ENCODE measurements at places on chromosomes 4 and X.
A peak's percentile ranks its signal among the peaks of the same experiment; 100 is the strongest.

DNA sequence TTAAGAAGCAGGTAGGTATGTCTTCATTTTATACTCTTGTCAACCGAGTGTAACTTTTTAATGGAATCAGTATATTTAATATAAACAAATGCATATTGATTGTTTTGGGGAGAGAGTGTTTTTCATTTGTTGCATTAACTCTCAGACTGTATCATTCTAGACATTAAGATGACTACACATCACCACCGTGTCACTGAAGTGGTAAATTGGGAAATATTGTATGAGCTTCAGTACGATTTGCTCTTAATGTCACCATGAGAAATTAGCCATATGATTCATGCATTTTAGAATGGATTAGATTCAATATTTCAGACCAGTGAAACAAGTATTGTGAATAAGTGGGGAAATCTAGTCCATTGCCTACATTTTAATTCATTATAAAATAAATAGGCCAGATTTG is 9.7 kb upstream of the MFAP3L start:
- DNase-seq: no peak

DNA sequence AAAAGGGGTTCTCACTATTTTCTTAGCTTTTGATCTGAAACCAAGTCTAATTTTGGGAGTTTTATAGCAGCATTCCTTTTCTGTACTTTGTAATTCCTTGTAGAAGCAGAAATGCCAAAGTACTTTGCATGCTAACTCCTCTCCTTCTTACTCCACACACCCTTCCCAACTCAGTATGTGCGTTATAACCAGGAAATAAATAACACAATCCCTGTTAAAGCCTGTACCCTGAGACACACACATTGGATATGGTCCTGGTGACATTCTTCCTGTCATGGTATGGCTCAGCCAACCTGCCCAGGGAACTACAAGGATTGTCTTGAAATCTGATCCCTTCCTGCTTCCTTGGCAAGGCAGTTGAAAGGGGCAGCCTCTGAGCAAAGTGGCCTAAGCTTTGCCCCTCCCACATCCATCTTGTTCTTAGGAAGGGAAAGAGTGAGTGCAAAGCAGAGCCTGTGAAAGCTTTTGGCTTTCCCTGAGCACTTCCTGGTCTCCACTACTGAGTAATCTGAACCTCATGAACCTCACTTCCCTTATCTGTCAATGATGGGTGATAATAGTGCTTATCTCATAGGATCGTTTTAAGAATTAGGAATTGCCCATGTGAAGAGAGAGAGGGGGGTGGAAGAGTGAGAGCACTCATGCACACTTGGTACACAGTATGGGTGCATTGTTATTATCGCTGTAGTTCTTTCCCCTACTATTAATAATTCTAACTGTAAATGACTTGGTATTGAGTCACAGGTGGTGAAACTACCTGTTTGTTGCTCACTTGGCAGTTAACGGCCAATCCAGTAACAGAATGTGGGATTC is 109.3 kb downstream of the AFF2 start:
- DNase-seq: peak; percentile 29

DNA sequence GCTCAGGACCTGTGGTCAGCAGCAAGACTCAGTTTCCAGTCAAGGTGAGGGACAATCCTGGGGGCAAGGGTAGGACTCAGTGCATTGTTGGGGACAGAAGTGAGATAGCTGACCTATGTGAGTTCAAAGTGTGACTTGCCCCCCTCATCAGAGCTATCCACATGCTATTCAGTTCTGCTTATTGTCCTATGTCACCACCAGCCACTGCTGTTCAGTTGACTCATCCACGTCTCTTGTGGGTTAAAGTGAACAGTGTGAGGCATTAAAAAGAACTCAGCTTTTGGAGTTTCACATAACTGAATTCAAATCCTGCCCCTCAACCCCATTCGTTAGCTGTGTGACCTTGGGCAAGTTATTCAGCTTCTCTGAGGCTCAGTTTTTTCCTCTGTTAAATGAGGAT is 4.4 kb upstream of the APLN start:
- no peak for DNase-seq

GRCh38 chr4:129355516-129355915 is 259.6 kb downstream of the C4orf33 start:
- DNase-seq: peak; percentile 37

- peak; percentile 18 for DNase-seq
These were observed 2522.1 kb downstream of the ARAP2 start for GRCh38 chr4:33722254-33722653.

DNA sequence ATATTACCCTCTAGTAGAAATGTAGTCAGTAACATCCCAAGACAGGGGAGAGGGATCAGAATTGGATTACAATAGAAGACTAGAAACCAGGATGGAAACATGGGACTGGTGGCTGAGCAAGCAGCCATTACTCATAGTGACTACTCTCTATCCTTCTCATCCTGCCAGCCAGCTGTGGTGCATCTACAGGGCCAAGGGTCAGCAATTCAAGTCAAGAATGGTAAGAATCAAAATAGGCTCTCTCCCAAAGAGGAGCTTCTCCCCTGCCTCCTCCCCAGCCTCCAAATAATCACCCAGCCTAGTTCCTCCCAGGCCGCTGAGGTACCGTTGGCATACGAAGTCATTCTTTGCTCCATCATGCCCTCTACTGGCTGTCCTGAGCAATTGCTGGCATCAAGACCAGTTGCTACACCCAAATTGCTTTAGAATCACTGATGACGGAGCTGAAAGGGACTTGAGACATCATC is 19.4 kb downstream of the AWAT2 start:
- peak; percentile 9 for DNase-seq

DNA sequence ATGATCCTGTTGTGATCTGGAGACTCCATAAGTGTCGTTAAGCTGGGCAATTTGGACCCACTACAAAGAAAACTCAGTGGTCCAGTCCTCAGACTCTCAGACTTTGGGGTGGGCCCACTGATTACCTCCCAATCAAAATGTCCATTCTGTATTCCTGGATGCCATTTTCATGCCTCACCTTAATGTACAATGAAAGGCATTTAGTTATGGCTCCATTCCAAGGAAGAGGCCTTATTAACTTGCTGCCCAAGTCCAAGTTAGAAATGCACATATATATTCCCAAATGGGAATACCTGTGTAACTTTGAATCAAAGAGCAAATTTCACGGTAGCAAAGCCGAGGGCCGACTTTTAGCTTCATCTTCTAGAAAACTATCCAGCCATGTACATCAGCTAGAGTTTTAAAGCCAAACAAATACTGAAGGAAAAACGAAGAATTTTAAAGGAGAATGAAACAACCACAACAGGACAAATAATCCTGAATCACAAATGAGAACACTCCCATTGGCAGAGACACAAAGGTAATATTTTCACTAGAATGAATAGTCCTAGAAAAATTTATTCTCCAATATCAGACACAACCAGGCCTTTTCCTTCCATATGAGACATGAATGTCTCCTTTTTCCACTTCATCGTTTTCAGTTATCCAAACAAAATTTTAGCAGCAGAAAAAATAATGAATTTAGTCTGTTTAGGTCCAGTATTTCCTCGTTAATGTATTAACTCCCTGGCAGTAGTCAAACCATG is 63.7 kb upstream of the HHIP start:
- DNase-seq: no peak

DNA sequence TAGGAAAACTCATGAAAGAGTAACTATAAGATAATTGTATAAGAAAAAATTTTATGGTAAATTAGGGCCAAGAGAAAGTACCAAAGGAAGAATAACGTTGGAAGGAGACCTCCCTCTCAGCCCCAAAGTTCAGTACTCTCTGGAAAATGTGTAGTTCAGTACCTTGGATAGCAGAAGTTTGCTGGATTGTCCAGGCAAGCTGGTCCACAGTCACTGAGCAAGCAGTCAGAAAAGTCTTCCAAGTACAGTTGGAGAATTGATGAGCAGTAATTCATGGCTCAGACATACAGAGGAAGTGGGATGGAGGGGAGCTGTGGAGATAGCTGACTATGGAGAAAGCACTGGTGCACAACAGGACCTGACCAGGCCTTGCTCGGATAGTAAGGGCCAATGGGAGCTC is 598.2 kb upstream of the NDST4 start:
- no peak for DNase-seq

GRCh38 chrX:13008189-13008533 is 33.3 kb downstream of the TMSB4X start:
- no peak for DNase-seq

DNA sequence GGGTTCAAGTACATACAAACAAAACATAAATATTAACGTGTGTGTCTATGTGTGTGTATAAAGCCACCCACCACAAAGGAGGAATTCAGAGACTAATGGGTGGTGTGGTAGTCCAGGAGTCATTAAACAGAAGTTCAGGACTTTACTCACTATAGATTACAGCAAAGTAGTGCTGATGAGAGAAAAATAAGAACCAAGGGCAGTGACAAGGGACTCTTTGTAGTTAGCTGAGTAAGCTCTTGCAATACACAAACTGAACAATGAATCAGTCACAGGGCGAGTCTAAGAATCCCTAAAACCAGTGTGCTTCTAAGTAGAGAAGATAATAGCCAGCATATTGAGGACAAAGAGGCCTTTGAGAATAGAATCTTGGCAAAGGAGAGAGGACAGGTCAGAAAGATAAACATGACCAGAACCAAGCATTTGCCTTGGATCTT is 232.4 kb downstream of the PPP3CA start:
- peak; percentile 58 for DNase-seq

- DNase-seq: no peak
These were observed 466.7 kb downstream of the NKX6-1 start for GRCh38 chr4:84032372-84032771.

DNA sequence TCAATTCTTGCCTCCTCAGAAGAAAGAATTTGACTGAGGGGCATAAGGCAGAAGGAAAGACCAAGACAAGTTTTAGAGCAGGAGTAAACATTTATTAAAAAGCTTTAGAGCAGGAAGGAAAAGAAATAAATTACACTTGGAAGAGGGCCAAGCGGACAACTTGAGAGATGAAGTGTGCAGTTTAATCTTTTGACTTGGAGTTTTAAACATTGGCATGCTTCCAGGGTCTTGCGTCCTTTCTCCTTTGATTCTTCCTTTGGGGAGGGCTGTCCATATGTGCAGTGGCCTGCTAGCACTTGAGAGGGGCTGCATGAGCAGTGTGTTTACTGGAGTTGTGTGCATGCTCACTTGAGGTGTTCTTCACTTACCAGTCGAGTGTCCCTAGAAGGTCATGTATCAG is 275.8 kb upstream of the IL1RAPL1 start:
- DNase-seq: peak; percentile 2
